Calu3 (cell line): ENCODE measurements at places on chromosomes 13 and 19. TPM values are rescaled to one million over a fixed set of nuclear protein-coding genes. Genes with fewer than 3 reads are reported as not detected.

Gene SERPINE3
- not detected in 2 replicates for total RNA-seq

Gene ANO8
- total RNA-seq = 9.6 and 10.5 TPM in 2 replicates

Gene RNASEH2B
- total RNA-seq = 24.2 and 28.1 TPM in 2 replicates

Gene DAND5
- 0.21 and 0.47 TPM in 2 replicates for total RNA-seq

Gene JSRP1
- total RNA-seq = 0.73 TPM in 1 of 2 replicates, not detected in the other

GRCh38 chr19:58059003-58059670 is at the start of gene ZNF135:
ZNF135 (plus strand) TSS chr19:58059282; CDS start chr19:58060003, 721 bp downstream.
- no peak for DNase-seq
- H3K27ac ChIP-seq = no peak within 1 kb of the TSS
- no peaks in the 10 kb centered on the region for H3K4me1 ChIP-seq
- H3K27me3 ChIP-seq = no peaks in the 10 kb centered on the region

DNA sequence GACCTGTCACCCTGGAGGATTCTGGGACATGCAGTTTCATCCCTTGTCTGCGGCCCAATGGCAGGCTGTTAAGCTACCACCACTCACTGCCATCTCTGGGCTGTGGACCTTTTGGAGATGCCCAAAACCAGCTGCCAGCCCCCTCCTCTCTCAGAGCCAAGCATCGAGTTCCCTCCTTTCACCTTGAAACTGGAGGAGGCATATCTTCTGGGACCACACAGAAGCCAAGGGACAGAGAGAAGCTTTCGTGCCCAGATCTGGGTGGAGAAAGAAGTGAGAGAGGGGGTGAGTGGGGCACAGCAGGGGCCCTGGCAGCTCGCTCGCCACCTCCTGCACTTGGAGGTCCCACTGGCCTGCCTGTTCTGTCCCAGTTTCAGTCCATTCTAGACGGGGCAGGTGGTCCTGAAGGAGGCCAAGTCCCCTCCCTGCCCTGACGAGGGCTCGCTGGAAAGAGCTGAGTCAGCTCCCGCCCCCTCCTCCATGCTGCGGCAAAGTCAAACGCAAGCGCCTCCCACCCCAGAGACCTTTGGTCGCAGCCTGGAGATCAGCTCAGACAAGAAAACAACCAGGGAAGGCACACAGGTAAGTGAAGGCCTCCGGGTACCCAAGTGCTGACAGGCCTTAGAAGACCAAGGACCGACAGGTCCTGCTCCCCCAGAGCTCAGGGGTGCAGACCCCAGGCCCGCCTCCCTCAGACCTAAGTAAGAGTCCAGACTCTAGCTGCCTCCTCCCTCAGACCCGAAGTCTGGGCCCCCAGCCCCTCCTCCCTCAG is 3.8 kb downstream of the BCAT2 start:
- H3K4me3 ChIP-seq = no peak overlapping the region
- H3K36me3 ChIP-seq = peaks cover 25% of the 10 kb centered on the region
- H3K27me3 ChIP-seq = no peaks in the 10 kb centered on the region
- H3K27ac ChIP-seq = no peak overlapping the region
- H3K4me1 ChIP-seq = peaks cover 22% of the 10 kb centered on the region
- DNase-seq = no peak
